ENCODE measurements at places on chromosomes 3 and 15.

GRCh38 chr3:105719791-105720190 is 149.0 kb downstream of the CBLB start:
- no peak overlapping the region for H3K4me3 ChIP-seq
- H3K27me3 ChIP-seq: no peaks in the 10 kb centered on the region
- H3K4me1 ChIP-seq: peaks cover 8% of the 10 kb centered on the region
- H3K27ac ChIP-seq: no peak overlapping the region

GRCh38 chr3:64368257-64369020 is 143.2 kb upstream of the PRICKLE2 start:
- no peaks in the 10 kb centered on the region for H3K27me3 ChIP-seq
- no peak overlapping the region for H3K4me3 ChIP-seq
- DNase-seq: no peak
- no peaks in the 10 kb centered on the region for H3K36me3 ChIP-seq
- H3K4me1 ChIP-seq: no peaks in the 10 kb centered on the region

DNA sequence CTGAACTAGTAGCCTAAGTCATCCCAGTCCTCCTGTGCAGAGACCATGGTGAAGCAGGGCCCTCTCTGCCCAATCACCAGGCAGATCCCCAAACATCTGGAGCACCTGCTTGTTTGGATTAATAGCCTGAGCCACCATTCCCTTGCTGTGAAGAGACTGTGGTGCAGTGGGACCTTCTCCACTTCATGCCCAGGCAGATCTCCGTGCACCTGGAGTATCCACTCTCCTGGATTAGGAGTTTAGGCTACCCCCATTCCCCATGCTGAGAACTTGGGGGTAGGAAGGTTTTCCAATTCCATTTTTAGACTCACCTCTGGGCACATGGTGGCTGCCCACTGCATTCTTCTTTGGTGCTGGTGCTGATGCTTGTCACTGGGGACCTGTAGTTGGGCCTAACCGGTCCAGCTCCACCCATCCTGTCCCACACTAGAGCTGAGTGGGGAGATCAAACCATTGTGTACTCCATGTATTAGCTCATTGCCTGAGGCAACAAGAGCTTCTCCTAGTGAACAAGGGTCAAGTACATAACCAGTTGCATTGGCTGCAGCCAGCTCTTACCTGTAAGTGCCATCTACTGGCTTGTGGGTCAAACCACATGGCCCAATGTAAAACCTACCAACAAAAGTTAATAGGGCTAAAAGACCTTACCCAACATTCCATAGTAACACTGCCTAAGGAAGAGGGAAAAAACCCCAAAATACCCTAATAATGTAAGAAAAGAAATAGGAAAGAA is 382.5 kb upstream of the CBLB start:
- no peaks in the 10 kb centered on the region for H3K27me3 ChIP-seq
- H3K4me1 ChIP-seq: no peaks in the 10 kb centered on the region
- no peak overlapping the region for H3K27ac ChIP-seq
- H3K36me3 ChIP-seq: no peaks in the 10 kb centered on the region
- DNase-seq: no peak

GRCh38 chr3:126578702-126579101 is 20.0 kb upstream of the C3orf22 start:
- DNase-seq: no peak
- H3K4me3 ChIP-seq: no peak overlapping the region
- no peaks in the 10 kb centered on the region for H3K36me3 ChIP-seq
- no peaks in the 10 kb centered on the region for H3K27me3 ChIP-seq
- no peak overlapping the region for H3K27ac ChIP-seq

- no peaks in the 10 kb centered on the region for H3K36me3 ChIP-seq
- H3K27me3 ChIP-seq: no peaks in the 10 kb centered on the region
- no peak overlapping the region for H3K27ac ChIP-seq
- H3K4me1 ChIP-seq: no peaks in the 10 kb centered on the region
Observed at GRCh38 chr3:4938281-4938982, 40.8 kb upstream of the BHLHE40 start.

DNA sequence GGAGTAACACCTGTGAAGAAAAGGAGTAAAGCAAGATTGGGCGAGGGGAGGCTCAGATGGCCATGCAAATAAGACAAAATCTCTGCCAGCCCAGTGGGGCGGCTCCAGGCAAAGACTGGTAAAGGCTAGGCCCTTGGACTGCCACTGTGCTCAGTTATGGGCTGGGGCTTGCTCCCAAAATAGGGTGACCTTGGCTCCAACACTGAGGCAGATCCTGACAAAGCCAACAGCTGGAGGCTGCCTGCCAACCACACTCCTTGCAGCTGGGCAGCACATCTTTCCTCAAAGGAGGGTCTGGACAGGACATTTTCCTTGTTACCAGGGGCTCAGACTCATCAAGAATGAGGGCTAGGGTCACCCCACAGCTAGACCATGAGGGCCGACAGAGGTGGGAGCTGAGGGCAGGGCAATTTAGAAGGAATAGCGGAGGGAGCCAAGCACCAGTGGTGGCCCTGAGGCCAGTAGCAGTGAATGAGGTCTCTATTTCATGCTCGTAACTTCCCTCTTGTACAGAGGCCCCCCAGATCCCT is 86.1 kb downstream of the CHRD start:
- DNase-seq: no peak
- H3K4me3 ChIP-seq: no peak overlapping the region
- H3K4me1 ChIP-seq: peaks cover 24% of the 10 kb centered on the region
- no peak overlapping the region for H3K27ac ChIP-seq
- H3K36me3 ChIP-seq: no peaks in the 10 kb centered on the region
